Fibroblast of the aortic adventitia (primary cell): ENCODE measurements at places on chromosomes 3 and 15. TPM values are rescaled to one million over a fixed set of nuclear protein-coding genes. Genes with fewer than 3 reads are reported as not detected.

SOX14 gene
- total RNA-seq, result not detected in 2 replicates

LDHAL6B gene
- total RNA-seq, result not detected in 2 replicates

SLC9C1 gene
- 0.33 and 0.45 TPM in 2 replicates for total RNA-seq

STRA6 gene
- 0.18 and 0.25 TPM in 2 replicates for total RNA-seq

C15orf40 gene
- total RNA-seq, result 15.8 and 22.5 TPM in 2 replicates

ECE2 gene
- total RNA-seq, result not detected in 2 replicates

WDR73 gene
- total RNA-seq, result 26.8 and 38.0 TPM in 2 replicates

KLF15 gene
- 1.5 and 3.2 TPM in 2 replicates for total RNA-seq

PROS1 gene
- total RNA-seq, result 57.1 and 109 TPM in 2 replicates

ACKR2 gene
- under 0.01 and 0.41 TPM in 2 replicates for total RNA-seq

SLC15A2 gene
- total RNA-seq, result 0.18 and 0.25 TPM in 2 replicates

RTP3 gene
- total RNA-seq, result not detected in 2 replicates

SPINT1 gene
- total RNA-seq, result not detected in 2 replicates

ZNF385D gene
- 0.57 and 11.5 TPM in 2 replicates for total RNA-seq

PRSS50 gene
- total RNA-seq, result not detected in 2 replicates

STXBP5L gene
- 0.16 TPM in 1 of 2 replicates, not detected in the other for total RNA-seq

TGM4 gene
- not detected in 2 replicates for total RNA-seq

SCG3 gene
- not detected in 2 replicates for total RNA-seq

GRIP2 gene
- 0.90 TPM in 2 replicates for total RNA-seq

BUB1B gene
- 1.3 and 35.2 TPM in 2 replicates for total RNA-seq

GOLGA8S gene
- total RNA-seq, result under 0.01 TPM in 1 of 2 replicates, not detected in the other

NUP210 gene
- 0.33 and 0.45 TPM in 2 replicates for total RNA-seq

BCL2A1 gene
- 0.81 TPM in 1 of 2 replicates, not detected in the other for total RNA-seq

ARL6 gene
- 2.5 and 13.9 TPM in 2 replicates for total RNA-seq

CCNB2 gene
- total RNA-seq, result 5.2 and 32.1 TPM in 2 replicates

ERICH6 gene
- 0.18 and 0.41 TPM in 2 replicates for total RNA-seq

TMEM45A gene
- 13.7 and 50.6 TPM in 2 replicates for total RNA-seq

FGD5 gene
- 0.18 and 3.9 TPM in 2 replicates for total RNA-seq

RASGRP1 gene
- total RNA-seq, result 0.09 TPM in 1 of 2 replicates, not detected in the other

SERINC4 gene
- total RNA-seq, result 0.18 TPM in 1 of 2 replicates, not detected in the other

FRMD5 gene
- 9.9 and 16.3 TPM in 2 replicates for total RNA-seq

MITF gene
- total RNA-seq, result 6.1 and 22.6 TPM in 2 replicates

CCDC13 gene
- total RNA-seq, result 0.27 and 8.6 TPM in 2 replicates
